ENCODE measurements at places on chromosomes 1 and 21. TPM values are rescaled to one million over a fixed set of nuclear protein-coding genes. Genes with fewer than 3 reads are reported as not detected.

TNFSF18 gene
- not detected for total RNA-seq

EXO1 gene
- total RNA-seq = not detected

AGMAT gene
- total RNA-seq = 12.6 TPM

ZNF362 gene
- total RNA-seq = 20.9 TPM

ZNF695 gene
- total RNA-seq = not detected

SEMA4A gene
- total RNA-seq = 1.2 TPM

C8A gene
- not detected for total RNA-seq

CD34 gene
- 23.2 TPM for total RNA-seq

FMO1 gene
- not detected for total RNA-seq

IL10 gene
- 0.32 TPM for total RNA-seq

CELF3 gene
- total RNA-seq = not detected

HUNK gene
- total RNA-seq = 0.54 TPM

DNASE2B gene
- not detected for total RNA-seq

SMIM12 gene
- total RNA-seq = 55.5 TPM

PANK4 gene
- total RNA-seq = 29.0 TPM

BRINP3 gene
- total RNA-seq = not detected

PAX7 gene
- total RNA-seq = 4.1 TPM

PRUNE1 gene
- 30.2 TPM for total RNA-seq

SEMA6C gene
- 145 TPM for total RNA-seq

SGIP1 gene
- 1.0 TPM for total RNA-seq

ABCG1 gene
- 27.5 TPM for total RNA-seq

DNAJC6 gene
- 0.86 TPM for total RNA-seq

CNKSR1 gene
- total RNA-seq = 84.1 TPM

NR5A2 gene
- 0.97 TPM for total RNA-seq

ILF2 gene
- 71.7 TPM for total RNA-seq

MTARC2 gene
- 9.2 TPM for total RNA-seq

CTSK gene
- total RNA-seq = 2.8 TPM

TSPEAR gene
- total RNA-seq = not detected

NCAM2 gene
- total RNA-seq = 1.5 TPM

GUCA2A gene
- not detected for total RNA-seq

ANKRD45 gene
- not detected for total RNA-seq

TNFRSF4 gene
- 1.4 TPM for total RNA-seq

TMOD4 gene
- 418 TPM for total RNA-seq

SLC2A5 gene
- 12.8 TPM for total RNA-seq

Measured in psoas muscle (tissue), 8 donors.